Thyroid gland (tissue), 4 donors: ENCODE measurements at places on chromosomes 16 and 17. TPM values are rescaled to one million over a fixed set of nuclear protein-coding genes. Genes with fewer than 3 reads are reported as not detected.

- DNase-seq, result no peak
Measured at GRCh38 chr16:79393564-79393963, 207.0 kb downstream of the MAF start.

DNA sequence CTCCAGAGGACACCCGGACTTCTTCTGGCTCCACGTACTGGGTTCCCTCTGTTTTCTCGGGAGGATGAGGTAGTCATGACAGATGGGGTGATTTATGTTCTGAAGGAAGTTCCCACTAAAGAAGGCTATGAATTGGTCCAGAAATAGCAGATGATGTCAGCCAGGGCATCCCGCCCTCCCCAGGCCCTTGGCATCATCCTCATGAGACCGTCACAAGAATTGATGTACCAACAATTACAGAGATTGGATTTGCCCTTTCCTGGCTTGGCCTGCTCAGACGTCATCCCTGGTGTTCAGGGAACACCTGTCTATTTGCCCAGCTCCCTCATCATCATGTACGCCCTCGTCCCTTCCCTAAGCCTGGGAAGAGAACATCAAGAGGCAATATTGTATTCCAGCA is 102.8 kb upstream of the CCL1 start:
- DNase-seq, result no peak

CPNE7 gene
- total RNA-seq, result not detected

THOC6 gene
- 18.6 TPM for total RNA-seq

DNA sequence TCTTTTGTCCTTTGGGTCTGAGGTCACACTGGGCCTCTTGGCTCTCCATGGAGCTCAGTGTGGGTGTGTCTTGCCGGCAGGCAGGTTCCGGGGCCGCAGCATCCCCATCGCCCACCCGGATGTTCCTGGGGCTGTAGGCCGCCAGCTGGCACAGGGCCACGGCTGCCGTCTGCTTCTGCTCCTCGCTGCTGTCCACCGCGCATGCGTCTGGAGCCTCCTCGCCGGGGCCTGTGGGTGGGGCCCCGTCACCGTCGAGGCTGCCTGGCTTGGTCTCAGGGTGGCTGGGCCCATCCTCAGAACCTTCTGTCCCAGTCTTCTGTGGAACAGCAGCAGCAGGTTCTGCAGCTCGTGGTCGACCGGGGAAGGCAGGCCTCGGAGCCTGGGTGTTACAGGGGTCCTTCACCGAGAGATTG is 9.6 kb downstream of the ZNF750 start:
- DNase-seq, result no peak

- no peak for DNase-seq
Measured at GRCh38 chr16:58011652-58012051, 10.4 kb downstream of the USB1 start.

TBC1D3G gene
- not detected for total RNA-seq

JPH3 gene
- total RNA-seq, result 0.29 TPM

GRCh38 chr16:66916518-66916917 is 2.2 kb downstream of the CDH16 start:
- no peak for DNase-seq

- DNase-seq, result no peak
Measured at GRCh38 chr16:649631-650030, 466 bp downstream of the WDR90 start.

DNA sequence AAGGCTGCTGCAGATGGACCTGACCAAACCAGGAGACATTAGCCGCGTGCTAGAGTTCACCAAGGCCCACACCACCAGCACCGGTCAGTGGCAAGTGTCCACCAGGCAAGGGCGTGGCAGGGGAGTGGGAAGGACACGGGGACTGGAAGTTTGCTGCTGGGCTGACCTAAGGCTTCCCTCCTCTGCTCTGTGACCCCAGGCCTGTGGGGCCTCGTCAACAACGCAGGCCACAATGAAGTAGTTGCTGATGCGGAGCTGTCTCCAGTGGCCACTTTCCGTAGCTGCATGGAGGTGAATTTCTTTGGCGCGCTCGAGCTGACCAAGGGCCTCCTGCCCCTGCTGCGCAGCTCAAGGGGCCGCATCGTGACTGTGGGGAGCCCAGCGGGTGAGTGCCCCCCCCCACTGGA is 4.8 kb downstream of the HSD11B2 start:
- peak; percentile 67 for DNase-seq

DNA sequence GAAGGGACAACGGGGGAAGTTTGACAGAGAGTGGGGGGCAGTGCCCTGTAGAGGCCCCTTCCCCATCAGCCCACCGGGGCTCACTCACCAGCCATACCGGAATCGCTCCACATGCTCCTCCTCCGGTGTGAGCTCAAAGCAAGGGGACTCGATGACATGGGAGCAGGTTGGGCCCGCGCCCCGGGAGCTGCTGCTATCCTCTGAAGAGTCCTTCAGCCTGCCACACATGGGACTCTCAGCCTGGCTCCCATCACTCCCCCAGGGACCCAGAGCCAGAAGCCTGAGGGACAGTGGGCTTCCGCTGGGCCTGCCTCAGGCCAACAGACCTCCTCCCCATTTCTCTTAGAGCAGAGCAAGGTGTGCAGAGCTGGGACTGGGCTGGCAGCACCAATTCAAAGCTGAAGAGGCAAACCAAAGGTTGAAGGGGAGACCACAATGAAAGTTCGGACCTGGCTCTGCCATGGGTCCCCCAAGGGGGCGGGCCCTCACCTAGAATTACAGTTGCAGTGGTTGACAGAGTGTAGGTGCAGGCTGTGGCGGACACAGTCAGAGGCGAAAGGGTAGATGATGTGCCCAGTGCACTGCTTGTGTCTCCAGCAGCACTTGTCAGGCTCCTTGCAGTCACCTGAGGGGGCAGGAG is 7.3 kb downstream of the PROCA1 start:
- DNase-seq, result no peak

MYH3 gene
- 5.4 TPM for total RNA-seq

DNA sequence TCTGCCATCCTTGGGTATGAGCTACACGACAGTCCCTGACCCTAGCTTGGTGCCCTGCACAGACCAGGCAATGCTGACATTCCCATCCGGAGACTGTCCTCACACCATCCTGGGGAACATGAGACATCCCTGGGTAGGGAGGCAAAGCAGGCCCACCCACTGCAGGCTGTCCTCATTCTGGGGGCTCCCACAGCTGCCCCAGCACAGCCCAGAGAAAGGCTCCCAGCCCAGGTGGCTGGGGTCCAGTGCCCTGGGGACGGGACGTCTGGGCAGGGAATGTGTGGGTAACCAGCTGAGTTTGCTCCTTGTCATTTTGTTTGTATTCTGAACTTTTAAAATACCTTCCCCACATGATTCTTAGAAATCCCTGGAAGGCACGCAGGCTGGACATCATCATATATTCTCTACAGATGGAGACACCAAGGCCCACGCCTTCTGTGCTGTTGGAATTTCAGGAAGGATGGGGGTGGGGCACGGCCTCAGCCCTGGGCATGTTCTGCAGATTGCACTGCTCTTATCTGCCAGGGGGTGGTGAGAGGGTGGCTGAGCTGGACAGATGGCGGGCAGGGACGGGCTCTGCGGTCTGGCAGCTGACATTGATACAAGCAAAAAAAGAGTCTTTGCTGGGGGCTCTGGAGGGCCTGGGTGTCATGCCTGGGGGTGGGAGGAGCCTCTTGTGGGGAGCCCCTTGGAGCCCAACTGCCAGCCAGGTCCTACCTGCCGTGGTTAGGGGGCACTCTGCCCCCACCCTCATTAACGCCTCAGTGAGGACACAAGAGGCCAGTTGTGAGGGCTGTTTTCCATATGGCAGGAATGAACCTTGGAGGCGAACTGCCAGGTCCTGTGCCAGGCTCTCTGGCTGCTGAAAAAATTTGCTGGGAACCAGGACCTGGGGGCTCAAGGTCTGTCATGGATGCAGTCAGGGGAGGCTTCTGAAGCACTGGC is 28.4 kb downstream of the LRRC75A start:
- DNase-seq, result peak; percentile 88

GRCh38 chr17:47907932-47908562 is 12.0 kb downstream of the SP2 start:
- no peak for DNase-seq

DNA sequence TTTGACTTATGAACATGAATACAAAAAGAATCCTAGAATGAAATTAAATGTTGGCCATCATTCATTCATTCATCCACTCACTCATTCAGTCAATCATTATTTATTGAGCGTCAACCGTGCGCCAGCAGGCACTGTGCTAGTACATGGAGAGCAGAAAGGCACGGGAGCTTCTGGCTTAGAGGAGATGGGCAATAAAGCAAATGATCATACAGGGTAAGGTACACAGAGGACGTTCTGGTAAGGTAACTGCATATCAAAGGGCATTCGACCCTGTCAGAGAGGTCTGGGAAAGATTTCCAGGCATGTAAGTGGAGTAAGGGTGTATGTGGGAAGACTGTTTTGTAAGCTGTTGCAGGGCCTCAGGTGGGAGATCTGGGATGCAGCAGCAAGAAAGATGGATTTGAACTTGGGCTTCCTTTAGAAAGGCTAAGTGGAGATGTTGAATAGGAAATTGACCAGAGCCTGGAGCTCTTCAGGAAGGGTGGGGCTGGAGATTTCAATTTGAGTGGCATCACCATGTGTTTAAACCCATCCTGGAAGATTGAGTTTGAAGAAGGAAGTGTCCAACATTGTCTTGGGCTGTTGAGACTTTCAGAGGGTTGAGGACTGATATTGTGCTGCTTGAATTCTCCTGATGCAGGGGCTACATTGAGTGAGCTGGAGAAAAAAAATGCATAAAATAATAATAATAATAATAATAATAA is 2.8 kb upstream of the MSI2 start:
- DNase-seq, result no peak

CCT6B gene
- total RNA-seq, result 6.8 TPM

GRCh38 chr17:58336456-58337209 is 8.0 kb upstream of the TSPOAP1 start:
- DNase-seq, result no peak
